ENCODE measurements at places on chromosomes 11 and 22.

- DNase-seq: no peak
Measured at GRCh38 chr11:65777241-65777640, 3.5 kb downstream of the AP5B1 start.

DNA sequence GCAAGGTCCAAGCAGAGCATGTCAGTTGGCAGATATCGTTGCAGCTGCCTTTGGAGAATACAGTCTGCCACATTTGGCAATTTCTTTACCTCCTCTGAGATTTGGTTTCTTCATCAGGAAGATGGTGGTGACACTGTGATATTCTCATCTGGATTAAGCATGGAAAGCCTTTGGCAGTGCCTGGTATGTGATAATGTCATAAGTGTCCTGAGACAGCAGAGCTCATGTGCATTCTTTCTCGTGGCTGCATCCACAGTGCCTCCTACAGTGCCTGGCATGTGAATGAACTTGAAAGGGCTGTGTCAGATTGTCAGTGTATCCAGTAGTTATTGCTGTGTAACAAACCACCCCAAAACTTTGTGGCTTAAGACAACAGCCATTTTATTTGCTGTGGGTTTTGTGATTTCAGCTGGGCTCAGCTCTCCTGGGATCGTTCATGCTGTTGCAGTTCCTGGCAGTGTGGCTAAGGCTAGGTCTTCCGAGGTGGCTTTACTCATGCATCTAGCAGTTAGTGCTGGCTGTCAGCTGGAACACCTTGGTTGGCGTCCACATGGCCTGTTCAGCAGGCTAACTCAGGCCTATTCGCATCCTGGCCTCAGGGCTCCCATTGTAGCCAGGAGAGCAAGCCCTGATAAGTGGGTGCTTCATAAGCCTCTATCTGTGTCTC is 35.7 kb upstream of the MICAL2 start:
- DNase-seq: peak; percentile 37

DNA sequence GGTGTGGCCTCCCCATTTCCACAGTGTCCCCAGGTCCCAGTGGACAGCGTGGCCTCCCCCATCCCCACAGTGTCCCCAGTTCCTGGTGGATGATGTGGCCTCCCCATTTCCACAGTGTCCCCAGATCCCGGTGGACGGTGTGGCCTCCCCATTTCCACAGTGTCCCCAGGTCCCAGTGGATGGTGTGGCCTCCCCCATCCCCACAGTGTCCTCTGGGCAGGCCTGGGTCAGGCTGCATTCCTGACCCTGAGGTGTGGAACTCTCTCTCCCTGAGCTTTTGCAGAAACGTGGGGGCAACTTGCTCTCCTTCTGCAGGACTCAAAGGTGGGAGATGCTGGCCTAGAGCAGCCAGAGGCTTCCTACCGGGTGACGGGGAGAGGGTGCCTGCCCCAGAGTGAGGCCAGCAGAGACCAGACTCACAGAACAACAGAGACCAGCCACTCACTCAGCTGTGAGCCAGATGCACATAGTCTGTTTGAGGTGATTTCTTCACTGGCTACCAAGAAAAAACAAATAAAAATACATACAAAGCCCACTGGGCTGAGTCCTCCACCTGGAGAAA is 85.8 kb upstream of the FGF3 start:
- no peak for DNase-seq

DNA sequence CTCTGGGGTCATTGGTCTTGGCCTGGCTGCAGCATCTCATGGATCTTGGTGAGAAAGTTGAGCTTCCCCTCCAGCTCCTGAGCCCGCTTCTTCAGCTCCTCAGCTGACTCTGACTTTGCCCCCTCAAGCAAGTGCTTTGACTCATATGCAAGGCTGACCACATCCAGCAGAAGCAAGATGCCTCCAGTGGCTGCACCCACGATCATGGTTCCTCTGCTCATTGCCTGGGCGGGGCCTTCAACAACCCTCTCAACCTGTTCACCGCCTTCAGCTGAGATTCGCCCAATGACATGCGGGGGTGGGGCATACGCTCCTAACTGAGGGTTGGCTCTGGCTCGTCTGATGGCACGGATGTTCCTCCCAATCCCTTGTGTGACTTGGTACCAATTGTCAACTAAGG is 11.9 kb downstream of the APOL2 start:
- no peak for DNase-seq

GRCh38 chr11:76209375-76209972 is 3.2 kb upstream of the WNT11 start:
- DNase-seq: no peak

DNA sequence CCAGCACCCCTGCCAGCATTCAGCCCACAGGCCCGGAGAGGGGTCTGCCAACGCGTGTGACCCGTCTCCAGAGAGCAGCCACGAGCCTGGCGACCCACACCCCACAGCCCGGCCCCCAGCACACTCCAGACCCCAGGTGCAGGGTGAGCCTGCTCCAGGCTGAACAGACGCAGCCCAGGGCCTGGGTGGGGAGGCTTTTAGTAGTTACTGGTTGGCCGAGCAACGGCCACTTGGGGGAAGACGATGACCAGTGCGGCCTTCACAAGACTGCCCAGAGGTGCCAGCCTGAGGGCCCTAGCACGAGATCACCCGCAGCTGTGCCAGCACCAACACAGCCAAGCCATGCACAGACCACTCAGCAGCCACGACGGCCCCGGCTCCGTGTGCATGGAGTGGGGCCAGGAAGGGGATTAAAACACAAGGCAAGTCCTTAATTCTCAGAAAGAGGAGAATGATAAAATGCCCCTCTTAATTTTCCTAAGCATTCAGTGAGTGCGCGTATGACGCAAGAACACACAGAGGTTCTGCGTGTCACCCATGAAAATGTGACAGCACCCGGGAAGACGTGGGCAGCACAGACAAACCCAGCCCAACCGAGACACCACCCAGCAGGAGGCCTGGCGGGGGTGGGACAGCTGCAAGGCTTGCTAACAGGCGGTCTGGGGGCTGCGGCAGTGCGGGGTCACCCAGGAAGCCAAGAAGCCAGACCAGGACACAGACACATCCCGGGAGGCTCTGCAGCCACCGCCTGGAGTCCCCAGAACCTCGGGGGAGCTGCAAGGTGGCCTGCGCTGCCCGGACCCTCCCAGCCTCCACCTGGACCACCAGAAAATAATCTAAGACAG is 47.6 kb downstream of the BRD1 start:
- DNase-seq: peak; percentile 26

DNA sequence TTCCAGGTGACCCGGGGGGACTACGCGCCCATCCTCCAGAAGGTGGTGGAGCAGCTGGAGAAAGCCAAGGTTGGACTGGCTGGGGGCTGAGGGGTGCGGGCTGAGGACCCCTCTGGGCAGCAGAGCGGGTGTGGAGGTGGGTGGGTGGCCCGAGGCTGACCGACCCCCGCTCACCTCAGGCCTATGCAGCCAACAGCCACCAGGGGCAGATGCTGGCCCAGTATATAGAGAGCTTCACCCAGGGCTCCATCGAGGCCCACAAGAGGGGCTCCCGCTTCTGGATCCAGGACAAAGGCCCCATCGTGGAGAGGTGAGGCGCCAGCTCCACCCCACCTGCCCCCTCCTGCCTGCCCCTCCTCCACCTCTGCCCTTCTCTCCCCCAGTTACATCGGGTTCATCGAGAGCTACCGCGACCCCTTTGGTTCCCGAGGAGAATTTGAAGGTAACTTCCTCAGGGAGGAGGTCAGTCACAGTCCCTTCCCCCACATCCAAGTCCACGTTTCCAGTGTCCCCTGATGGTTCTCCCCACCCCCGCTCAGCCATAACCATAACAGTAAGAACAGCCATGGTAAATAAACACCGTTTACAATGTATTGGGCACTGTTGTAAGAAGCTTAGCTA is 11.2 kb downstream of the DPP3 start:
- no peak for DNase-seq

GRCh38 chr11:68584991-68585524 is 99.3 kb upstream of the GAL start:
- peak; percentile 29 for DNase-seq

DNA sequence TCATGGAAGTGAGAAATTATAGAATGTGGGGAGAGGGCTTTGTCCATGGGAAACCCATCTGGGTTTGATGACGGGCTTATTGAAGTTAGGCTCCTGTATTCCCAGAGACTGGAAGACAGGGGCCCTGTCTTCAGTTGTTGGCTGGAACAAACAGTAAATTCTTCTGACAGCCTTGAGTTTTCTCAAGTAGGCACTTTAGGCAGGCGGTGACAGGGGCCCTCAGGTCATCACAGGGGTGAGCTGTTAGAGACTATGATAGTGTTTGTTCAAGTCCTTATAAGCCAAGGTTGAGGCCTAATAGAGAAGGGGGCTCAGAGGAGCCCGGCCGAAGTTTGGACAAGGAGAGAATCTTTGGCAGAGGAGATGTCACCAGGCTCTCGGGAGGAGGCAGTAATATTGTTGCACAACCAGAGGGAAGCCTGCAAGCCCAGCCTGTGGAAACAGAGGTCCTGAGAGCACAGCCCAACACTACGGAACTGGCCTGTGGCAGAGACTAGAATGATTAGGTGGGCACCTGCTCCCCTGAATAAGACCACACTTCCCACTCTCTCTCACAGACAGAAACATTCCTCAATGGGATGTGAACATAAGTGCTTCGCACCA is 20.2 kb upstream of the IL17RA start:
- no peak for DNase-seq

DNA sequence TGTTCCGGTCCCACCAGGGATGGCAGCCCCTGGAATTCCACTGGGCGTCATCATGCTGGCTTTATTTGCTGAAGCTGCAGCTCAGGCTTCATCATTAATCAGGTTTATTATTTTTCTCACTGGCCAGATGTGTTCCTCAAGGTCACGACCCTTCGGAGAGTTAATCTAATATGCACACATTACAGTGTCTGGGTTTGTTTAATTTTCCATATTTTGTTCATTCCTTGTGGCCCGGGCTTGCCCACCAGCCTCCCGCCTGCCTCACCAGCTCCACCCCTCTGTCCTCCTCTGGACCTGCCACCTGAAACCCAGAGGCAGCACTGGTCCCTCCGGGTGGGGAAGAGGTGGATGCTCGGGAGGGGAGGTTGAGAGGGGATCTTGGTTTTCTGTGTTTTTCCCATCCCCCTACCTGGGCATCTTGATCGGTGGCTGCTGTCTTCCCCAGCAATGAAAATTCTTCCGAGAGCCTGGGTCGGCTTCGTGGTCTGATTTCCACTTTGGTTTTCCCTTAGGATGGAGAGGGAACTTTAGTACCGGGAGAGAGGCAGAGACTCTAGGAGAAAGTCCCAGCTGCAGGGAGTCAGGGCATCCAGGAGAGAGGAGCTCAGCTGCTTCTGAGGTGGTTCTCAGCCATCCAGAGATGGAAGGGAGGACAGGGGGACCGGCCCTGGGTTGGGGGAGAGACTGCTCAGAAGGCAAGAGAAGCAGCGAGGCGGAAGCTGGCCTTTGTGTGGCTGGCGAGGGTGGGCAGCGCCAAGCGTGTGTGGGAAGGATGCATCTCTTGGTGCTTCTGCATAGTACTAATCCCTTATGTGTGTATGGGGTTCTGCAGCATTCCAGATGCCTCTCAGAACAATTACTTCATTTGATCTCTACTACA is 2.1 kb downstream of the GRIK4 start:
- DNase-seq: no peak

DNA sequence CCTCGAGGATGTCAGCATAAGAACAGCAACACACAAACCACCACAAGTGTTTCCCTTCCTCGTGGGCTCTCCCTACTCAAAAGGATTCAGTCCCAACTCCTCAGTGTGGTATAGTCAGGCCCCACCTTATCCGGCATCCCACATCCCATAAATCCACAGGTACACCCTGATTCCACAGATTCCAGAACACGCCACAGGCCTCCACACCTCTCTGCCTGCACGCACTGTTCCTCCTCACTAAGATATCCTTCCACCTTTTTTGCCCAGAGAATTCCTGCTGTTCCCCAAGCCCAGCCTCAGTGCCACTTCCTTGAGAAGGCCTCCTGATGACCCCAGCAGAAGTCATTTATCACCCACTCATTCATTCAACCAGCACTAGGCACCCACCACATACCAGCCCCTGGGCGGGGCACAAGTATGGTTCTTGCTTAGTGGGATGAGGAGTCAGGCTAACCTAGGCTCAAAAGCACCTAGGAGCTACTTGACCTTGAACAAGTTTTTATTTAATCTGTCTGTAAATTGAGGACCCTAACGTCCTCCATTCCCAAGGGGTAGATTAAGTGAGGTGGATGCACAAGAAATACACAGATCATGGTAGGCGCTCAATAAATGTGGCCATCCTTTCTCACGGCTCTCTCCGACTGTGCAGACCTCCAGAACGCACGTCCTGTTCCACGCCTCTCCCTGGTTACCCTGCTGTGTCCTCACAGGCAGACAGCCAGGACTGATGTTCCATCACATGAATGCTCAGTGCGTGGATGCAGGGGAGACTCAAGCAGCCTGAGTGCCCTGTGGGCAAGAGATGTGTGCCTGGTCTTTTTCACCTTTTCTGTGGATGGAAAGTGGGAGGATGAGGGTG is 2.1 kb upstream of the KCNJ4 start:
- DNase-seq: no peak

DNA sequence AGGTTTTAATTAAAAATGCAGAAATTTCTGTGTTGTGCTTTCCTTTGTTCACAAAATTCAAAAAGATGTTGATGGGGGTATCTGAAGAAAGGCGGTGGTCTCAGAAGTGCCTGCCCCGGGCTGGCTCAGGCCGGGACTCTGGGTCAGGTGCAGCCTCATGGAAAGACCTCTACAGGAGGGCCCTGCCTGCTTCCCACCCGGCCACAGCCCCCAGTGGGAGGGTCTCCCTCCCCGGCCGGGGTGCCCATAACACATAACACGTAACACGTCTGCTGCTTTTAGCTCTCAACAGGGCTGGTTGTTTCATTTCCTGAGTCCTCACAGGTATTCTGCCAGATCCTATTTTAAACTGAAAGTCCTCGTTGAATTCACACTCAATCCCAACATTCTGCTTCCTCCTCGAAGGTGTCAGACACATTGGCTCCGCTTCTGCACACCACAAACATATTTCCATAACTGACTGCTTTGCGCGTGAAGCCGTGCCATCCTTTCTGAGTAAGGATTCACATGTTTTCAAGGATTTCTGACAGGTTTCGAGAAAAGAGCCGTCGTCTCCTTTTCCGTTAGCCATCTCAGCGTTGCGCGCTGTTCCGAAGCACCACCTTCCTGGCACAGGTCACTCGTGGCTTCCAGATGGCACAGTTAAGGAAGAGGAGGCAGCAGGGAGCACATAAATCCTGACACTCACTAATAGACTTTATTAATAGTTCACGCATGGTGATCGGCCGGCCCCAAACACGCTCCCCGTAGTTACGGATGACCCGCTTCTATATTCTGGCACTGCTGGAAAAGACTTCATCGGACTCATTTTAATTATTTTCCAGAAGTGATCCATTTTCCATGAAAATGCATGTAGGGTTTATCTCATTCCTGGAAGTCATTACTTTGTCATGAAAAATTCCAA is 569.3 kb downstream of the BRD1 start:
- no peak for DNase-seq
